ENCODE measurements at places on chromosomes 1 and 21.

- DNase-seq, result no peak
Measured at GRCh38 chr1:15609631-15610030, 7.6 kb upstream of the DDI2 start.

DNA sequence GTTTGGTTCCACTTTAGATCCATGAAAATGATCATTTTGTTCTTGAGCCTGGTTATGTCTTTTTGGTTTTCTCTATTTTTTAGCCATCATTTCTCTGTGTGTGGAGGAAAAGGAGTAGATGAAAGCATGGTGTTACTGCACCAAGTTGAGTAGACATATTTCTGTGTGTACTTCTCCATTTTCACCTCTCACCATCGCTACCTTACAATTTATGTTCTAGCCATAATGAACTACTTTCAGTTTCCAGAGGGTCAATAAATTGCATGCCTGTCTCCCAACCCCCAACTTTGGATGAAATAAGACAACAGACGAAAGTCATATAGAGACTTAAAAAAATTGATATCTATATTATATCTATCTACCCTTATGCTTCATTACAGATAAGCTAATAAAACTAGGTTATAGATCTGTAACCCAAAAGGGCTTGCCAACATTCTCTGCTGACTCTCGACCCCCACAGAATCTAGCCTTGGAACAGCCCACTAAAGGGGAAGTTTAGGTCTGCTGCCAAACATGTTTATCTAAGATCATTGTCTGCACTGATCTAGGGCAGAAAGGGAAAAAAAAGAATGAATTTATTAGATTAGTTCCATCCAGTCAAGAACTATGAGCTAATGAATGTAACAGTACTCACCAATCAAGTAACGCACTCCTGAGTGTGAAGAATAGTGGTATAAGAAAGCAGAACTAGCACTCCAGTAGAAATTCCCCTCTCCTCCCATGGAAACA is 7.5 kb upstream of the MAN1A2 start:
- no peak for DNase-seq

GRCh38 chr21:26119906-26120305 is 50.7 kb downstream of the APP start:
- no peak for DNase-seq

DNA sequence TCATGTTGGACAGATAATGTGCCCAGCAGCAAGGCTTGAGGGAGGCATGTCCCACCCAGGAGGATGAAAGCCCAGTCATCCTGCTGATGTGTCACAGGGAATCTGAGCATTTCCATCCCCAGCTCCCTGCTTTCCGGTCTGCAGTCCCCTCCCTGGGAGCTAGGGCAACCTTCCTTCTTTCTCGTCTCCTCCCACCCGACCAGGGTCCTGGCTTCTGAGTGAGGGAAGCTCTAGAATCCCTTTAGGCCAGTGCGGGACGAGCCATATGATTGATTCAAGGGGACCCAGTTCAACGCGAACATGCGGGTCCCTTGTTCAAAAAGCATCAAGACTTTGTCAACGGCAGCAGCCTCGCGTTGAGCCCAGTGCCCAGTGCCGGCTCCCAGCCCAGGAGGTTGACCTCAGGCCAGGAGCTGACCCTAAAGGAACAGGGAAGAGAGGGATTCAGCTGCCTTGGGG is 96.7 kb upstream of the TMPRSS2 start:
- DNase-seq, result no peak

GRCh38 chr1:41813226-41813625 is 105.5 kb downstream of the HIVEP3 start:
- no peak for DNase-seq

GRCh38 chr1:66176832-66177231 is 357.1 kb upstream of the SGIP1 start:
- DNase-seq, result no peak

GRCh38 chr1:41072051-41072450 is 50.5 kb upstream of the SLFNL1 start:
- no peak for DNase-seq
